Activated T-helper 1 cell treated with anti-CD3 and anti-CD28 coated beads, Interleukin-12 subunit alpha, Interleukin-12 subunit beta, Interleukin-2, Interleukin-4 antibody, amounts not matched to agents 30 ng/mL and 10 ng/mL and 1 ng/mL, durations not matched to agents 14 hours and 24 hours and 36 hours (primary cell): ENCODE measurements at places on chromosomes 4 and X. TPM values are rescaled to one million over a fixed set of nuclear protein-coding genes. Genes with fewer than 3 reads are reported as not detected.
A peak's percentile ranks its signal among the peaks of the same experiment; 100 is the strongest.

Gene ADH1B
- not detected in 2 replicates for total RNA-seq

Gene CSAG2
- 0.31 TPM in 1 of 2 replicates, not detected in the other for total RNA-seq

Gene CCKAR
- not detected in 2 replicates for total RNA-seq

Gene TKTL1
- 0.12 and 0.34 TPM in 2 replicates for total RNA-seq

Gene ERAS
- total RNA-seq = not detected in 2 replicates

Gene AFP
- not detected in 2 replicates for total RNA-seq

Gene DCLK2
- total RNA-seq = 0.08 TPM in 1 of 2 replicates, not detected in the other

GRCh38 chr4:1048773-1049590 is 37.6 kb downstream of the FGFRL1 start:
- no peak for DNase-seq

GRCh38 chrX:12370497-12370986 is 232.3 kb downstream of the FRMPD4 start:
- no peak for DNase-seq

GRCh38 chr4:77818602-77819403 is at the start of gene CNOT6L:
CNOT6L (minus strand) TSS chr4:77819368; CDS start chr4:77819308, 60 bp downstream.
- DNase-seq = peak; percentile 34

- no peak for DNase-seq
Observed at GRCh38 chrX:134603806-134604700, 54.2 kb downstream of the PLAC1 start.

DNA sequence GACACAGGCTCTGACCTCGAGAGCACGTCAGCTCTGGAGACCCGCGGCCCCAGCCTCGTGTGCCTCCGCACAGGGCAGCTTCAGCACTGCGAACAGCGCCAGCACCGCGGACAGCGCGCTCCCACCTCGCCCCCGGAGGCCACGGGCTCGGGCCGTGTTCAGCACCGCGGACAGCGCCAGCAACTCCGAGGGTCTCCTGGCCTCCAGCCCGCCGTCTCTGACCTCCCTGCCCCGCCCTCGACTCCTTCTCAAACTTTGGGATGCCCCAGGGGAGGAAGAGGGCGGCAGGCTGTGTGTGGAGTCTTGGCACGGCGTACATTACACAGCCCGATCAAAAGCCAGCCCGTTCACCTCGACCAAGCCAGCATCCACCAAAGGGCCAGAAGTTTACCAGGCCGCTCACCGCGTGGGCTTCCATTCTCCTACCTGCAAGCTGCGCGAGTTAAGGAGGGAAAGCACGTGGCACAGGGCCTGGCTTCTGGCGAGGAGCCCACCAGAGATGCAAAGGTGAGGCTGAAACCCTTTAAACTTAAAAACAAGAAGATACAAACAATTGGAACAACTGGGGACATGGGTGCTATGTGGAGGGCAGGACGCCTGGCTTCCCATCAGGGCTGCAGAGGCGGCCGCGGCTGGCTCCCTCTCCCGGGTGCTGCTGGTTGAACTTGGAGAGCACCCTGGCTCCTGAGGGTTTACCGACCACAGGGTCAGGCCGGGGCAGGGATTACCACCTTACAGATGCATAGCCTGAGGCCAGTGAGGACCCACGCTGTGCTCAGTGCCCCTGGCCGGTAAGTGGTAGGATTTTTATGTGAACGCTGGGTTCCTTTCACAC is 4.5 kb upstream of the NKX1-1 start:
- DNase-seq = no peak

DNA sequence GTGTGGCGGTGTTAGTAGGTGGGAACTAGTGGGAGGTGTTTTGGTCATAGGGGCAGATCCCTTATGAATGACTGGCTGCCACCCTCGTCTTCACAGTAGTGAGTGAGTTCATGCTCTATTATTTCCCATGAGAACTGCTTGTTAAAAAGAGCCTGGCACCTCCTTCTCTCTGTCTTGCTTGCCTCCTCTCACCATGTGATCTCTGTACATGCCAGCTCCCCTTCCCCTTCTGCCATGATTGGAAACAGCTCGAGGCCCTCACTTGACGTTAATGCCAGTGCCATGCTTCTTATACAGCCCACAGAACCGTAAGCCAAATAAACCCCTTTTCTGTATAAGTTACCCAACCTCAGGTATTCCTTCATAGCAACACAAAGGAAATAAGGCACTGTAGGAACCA is 21.7 kb downstream of the PNMA6F start:
- DNase-seq = no peak

DNA sequence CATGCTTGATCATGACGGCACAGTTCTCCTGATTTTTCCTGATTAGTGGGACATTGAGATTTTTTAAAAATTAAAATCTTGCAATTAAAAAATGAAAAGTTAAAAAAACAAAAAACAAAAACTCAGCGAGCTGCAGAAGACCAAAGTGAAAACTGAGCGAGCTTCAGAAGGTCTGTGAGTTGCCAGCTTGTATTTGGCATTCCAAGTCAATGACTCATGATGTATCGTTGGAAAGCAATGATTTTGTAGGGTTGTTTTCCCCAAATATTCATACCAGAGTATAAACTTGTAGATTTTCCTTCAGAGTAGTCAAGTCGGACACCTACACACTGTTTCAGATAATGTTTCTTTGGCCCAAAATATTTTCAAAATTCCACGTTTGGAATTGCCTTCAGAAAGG is 76.9 kb downstream of the LRRC66 start:
- DNase-seq = no peak

DNA sequence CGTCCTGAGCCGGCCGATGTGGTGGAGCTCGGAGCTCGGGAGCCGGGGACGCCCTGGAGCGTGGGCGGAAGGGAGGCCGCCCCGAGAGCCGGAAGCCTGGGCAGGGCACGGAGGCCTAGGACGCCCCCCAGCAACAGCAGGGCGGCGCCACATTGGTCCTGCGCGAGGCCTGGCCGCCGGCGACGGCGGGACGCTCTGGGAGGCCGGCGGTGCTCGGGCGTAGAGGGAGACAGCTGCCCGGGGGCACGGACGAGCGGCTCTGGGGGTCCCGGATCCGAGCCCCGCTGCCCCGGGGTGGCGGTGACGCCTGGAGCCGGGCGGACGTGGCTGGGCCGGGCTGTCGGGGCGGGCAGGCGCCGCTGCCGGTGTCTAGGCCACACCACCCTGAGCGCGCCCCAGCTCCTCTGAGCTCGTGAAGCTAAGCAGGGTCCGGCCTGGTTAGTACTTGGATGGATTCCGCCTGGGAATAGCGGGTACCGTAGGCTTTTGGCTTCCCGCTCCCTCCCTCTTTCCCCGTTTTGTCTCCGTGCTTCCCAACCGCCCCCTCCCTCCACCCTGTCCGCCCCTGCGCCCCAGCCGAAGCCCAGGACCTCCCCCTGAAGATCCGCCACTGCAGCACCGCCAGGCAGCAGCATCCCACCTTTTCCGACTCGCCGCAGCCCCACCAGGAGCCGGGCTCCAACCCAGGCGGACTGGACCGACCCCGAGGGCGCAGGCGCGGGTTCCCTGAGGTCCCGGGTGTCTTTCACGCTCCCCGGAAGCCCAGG is 12.1 kb downstream of the FRG2 start:
- no peak for DNase-seq

GRCh38 chrX:9997041-9997440 is 29.9 kb downstream of the CLDN34 start:
- DNase-seq = no peak

DNA sequence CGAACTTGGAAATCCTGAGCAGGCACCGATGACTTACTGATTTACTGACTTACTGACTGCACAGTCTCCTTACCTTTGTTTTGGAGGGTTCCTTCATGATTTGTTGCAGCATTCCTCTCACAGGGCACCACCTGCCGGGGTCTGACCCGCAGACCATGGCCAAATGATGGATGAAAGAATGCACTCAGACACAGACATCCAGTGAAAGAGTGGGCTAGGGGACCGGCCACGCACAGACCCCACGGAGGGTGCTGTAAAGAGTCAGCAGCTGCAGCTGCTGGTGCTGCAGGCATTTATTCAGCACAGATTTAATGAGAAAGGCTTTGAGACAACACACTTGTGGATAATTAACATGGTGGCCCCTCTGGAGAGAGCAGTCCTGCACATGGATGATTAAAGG is 3.4 kb downstream of the MAGEB5 start:
- DNase-seq = no peak

DNA sequence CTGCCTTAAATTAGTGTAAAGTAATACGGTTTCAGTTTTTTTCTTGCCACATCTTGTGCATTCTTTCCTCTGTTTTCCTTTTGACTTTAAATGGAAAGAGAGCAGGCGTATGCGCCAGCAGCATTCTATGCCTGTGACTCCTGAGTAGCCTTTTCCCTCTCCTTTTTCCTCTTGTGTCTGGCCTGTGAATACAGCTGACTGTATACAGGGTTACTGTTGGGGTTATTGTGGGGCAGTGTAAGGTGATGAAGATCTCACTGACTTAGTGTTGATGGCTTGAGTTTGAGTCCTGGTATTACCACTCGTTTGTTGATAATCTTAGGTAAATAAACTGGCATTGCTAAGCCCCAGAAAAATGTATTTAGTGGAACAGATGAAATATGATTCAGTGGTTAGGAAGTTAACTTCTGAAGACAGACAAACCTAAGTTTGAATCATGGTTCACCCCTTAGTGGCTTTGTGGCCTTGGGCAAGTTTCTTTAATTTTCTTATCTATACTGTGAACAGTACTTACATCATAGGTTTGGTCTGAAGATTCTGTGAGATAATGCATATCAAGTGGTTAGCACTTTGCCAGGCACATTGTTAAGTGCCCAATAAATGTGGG is 105.1 kb downstream of the FNIP2 start:
- DNase-seq = no peak

DNA sequence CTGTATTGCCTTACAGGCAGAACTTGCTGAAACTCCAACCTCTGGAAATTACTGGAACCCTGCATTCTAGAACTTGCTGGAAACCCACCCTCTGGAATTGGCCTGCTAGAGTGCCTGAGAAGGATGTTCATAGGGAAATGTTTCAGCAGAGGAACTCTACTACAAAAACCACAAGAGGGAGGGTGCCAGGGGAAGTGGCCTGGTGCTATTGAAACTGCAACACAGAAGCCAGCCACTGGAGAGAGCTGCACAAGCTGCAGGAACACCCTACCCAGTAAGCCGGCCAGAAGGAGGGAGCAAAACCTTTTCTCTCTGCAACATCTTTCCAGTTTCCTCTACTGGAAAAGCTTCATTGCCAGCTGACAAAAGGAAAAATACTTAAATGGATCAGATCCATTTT is 2.5 kb upstream of the BRWD3 start:
- DNase-seq = peak; percentile 1

- DNase-seq = no peak
Observed at GRCh38 chr4:10500776-10501175, 43.5 kb upstream of the ZNF518B start.

DNA sequence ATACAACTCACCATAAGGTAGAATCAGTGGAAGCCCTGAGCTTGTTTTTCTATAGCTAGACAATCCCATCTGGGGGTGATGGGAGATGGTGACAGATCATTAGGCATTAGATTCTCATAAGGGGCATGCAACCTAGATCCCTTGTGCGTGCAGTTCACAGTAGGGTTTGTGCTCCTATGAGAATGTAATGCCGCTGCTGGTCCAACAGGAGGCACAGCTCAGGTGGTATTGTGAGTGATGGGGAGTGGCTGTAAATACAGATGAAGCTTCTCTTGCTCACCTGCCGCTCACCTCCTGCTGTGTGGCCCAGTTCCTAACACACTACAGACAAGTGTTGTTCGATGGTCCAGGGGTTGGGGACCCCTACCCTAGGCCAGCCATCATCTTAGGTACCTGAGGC is 5.9 kb upstream of the GATB start:
- DNase-seq = no peak

GRCh38 chr4:77695774-77696173 is 90.2 kb downstream of the CXCL13 start:
- DNase-seq = no peak

- DNase-seq = no peak
Observed at GRCh38 chr4:1403177-1403583, 3.1 kb downstream of the NKX1-1 start.

- DNase-seq = no peak
Observed at GRCh38 chr4:102868153-102868780, 525 bp upstream of the CISD2 start.

DNA sequence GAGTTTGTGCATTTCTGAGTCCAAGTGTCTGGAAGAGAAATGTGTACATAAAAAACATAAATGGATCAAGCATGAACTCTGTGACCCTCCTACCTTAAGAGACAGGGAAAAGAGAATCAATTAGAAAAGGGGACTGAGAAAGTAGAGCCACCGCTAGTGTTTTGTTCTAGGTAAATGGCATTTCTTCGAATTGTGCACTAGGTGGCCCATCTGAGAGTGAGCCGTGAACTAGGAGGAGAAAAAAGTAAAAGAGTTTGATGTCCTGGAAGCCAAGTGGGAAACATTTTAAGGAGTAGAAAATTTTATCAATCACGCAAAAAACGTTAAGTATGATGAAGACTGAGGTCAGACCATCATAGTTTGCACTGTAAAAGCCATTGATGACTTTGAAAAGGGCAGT is 55.1 kb downstream of the NAF1 start:
- no peak for DNase-seq

DNA sequence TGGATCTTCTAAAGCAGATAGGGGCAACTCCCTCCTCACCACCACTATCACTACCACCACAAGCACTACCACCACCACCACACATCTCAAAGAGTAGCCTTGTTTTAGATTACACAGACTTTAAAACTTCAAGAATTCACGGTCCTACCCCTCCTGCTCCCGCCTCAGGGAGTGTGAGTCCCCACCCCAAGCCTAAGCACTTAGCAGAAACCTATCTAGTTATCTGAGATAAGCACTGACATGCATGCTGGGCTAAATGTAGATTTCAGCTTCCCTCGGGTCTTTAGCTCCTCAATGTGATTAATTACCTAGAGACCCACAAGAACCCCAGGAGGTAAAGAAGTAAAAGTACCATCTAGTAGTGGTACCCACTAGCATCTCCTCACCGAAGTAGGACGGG is 775 bp downstream of the AMOT start:
- no peak for DNase-seq

DNA sequence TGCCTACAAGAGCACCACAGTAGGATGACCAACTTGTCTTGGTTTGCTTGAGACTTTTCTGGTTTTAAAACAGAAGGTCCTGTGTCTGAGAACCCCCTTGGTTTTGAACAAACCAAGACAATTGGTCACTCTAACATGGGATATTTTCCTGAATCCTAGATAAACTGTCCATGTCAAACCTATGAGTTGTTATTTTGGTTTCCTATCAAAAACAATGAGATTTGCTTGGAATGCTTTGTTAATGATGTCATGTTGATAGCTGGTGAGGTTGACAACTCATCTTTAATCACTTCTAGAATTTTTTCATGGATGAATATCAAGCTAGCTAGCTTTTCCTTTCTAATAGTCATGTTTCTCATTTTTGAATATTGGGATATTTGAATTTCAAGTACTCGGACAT is 518.3 kb upstream of the ARX start:
- DNase-seq = no peak
